ENCODE measurements at places on chromosomes 7 and 10.

- no peak for DNase-seq
Measured at GRCh38 chr7:137080516-137081203, 212.2 kb downstream of the CHRM2 start.

DNA sequence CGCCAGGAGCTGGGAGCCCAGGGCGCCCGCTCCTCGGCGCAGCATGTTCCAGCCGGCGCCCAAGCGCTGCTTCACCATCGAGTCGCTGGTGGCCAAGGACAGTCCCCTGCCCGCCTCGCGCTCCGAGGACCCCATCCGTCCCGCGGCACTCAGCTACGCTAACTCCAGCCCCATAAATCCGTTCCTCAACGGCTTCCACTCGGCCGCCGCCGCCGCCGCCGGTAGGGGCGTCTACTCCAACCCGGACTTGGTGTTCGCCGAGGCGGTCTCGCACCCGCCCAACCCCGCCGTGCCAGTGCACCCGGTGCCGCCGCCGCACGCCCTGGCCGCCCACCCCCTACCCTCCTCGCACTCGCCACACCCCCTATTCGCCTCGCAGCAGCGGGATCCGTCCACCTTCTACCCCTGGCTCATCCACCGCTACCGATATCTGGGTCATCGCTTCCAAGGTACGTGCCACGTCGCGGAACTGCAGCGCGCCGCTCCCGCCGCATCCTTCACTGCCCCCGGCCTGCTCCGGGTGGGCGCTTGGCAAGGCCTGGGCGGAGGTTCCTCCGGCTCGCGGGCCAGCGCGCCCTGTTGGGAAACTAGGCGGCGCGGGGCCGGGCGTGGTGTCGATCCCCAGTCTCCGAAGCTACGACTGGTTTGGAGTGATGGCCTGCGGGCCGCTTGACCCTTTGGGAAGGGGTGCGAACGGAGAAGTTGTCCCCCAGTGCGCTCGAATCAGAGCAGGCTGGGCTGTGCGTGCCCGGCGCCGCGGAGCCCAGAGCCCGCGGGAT lies 868 bp downstream of the EMX2 start:
- DNase-seq, result no peak

DNA sequence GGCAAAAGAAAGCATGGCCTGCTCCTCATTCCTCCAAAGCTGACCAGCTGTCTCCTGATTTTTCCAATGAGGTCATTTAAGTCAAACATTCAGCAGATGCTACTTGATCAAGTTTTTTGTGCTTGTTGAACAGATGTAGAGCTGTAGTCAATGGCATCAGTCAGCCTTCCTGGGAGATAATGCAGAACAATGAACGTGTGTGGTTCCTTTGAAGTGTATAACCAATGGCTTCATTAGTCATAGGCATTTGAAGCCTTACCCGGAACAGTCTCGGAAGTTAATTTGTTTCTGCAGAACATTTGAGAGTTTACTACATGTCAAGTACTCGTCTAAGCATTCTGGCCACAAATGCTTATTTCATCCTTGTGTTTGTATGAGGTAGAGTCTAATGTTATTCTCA lies 227.1 kb downstream of the ADRA2A start:
- no peak for DNase-seq

GRCh38 chr10:128044961-128045832 lies 81.0 kb downstream of the MKI67 start:
- no peak for DNase-seq

- DNase-seq, result no peak
Measured at GRCh38 chr7:46763344-46763743, 818.6 kb downstream of the TNS3 start.

GRCh38 chr10:128274938-128275337 lies 148.7 kb upstream of the MKI67 start:
- DNase-seq, result no peak

DNA sequence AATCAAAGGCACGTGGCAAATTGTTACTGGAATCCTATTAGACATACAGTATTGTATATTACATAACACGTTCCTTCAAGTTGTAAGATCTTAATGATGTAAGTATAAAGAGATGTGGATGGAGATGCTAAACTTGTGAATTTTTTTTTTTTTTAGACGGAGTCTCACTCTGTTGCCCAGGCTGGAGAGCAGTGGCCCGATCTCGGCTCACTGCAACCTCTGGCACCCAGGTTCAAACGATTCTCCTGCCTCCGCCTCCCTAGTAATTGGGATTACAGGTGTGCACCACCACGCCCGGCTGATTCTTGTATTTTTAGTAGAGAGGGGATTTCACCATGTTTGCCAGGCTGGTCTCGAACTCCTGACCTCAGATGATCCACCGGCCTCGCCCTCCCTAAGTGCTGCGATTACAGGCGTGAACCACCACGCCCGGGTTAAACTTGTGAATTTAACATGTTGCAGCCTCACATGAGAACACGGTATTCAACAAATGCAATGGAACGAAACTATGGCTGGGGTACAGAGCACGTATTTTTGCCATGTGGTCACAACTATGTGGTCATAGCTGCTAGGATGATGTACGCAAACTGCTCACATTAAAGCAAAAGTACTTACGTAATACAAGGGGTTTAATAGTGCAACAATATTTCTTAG lies 818 bp upstream of the SUPV3L1 start:
- DNase-seq, result no peak

DNA sequence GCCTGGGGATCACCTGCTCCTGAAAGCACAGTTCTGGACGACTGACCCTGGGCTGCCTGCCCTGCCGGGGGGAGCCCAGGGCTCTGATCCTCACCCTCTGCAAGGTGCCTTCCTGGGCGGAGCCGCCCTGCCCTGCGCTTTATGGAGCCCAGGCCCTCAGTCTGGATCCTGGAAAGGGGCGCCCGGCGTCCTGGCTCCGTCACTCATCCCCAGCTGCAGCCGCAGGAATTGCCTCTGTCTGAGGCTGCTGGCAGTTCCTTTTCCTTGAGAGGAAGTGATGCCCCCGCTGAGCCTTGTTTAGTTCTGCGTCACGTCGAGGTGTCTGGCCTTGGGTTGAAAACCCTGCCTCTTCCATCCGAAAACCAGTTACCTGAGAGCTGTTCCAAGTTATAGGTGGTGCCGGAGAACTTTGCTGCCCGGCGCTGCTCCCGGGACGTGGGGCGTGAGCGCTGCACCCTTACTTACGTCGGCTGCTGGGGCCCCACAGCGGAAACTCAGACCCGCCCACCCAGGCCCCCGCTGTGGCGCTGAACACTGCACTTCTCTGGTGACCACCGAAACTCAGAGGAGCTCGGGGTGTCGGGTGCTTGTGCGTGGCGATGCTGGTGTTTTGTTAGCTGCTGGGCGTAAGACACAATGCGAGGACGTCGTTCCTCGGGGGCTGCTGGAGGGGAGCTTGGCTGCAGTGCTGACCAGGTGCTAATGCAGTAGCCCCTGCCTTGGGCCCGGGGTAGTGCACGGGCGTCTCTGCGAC lies 5.4 kb downstream of the MAFK start:
- no peak for DNase-seq

- no peak for DNase-seq
Measured at GRCh38 chr7:127895814-127896280, 135.4 kb downstream of the LRRC4 start.

- no peak for DNase-seq
Measured at GRCh38 chr7:31761646-31762045, 74.6 kb downstream of the PPP1R17 start.

DNA sequence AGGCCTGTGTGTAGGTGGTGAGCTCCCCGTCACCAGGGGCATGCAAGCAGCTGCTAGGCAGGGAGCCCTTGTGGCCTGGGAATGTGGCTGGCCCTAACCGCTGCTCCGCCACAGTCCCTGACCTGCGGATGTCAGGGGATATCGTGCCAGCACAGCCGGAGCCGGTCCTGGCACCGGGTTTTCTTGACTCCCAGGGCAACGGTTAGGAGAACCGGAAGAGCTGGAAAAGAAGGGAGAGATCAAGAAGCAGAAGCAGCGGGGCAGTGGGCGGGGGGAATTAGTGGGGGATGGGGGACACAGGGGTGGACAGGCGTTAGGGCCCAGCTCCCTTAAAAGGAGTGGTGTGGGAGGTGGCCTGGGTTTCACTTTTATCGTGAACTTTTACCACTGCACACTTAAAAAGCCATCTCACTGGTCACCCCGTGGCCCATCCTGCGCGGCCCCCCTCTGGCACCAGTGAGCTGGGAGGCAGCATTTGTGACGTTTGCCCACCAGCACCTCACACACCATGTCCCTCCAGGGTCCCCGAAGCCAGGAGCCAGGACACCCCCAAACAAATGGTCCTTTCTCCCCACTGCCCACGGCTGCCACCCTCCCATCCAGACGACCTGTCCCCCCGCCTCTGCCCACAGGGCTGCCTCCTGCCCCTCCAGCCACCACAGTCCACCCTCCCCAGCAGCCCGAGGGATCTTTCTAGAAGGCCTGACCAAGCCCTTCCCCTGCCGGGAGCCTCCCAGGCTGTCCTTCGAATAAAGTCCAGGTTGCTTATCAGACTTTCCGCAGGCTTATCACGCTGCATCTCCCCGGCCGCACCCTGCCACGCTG lies 1.8 kb upstream of the MICALL2 start:
- DNase-seq, result no peak
